ENCODE measurements at places on chromosomes 5 and 9.

DNA sequence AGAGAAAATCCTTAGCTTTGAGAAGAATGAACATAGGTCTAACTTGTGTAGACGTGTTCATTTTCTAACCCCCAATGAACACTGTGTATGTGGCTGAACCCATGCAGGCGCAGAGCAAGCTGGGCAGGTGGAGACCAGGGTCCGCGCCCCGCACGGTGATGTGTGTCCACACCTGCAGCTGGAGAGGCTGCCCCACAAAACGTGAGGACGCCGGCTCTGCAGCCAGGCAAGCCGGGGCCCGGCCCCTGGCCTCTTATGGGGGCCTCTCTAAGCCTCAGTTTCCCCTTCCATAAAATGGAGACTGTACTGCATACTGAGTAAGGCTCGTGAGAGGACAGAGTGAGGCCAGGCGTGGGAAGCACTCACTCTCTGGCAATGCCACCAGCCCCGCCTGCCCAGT, 124.7 kb upstream of the RAPGEF1 start:
- DNase-seq, result no peak

GRCh38 chr9:84780385-84780784, 110.9 kb downstream of the NTRK2 start:
- DNase-seq, result no peak

DNA sequence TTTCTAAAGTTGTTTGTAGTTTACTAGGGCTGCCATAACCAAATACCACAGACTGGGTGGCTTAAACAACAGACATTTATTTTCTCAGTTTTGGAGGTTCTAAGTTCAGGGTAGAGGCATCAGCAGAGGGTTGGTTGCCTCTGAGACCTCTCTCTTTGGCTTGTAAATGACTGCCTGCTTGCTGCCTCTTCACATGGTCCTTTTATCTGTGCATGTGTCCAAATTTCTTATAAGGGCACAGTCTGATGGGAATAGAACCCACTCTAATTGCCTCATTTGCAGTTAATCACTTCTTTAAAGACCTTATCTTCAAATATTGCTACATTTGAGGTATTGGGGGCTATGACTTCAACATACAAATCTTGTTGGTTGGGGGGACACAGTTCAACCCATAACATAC, 36.8 kb downstream of the GPBP1 start:
- no peak for DNase-seq

GRCh38 chr5:118293378-118293777, 695.0 kb downstream of the DTWD2 start:
- no peak for DNase-seq

- DNase-seq, result no peak
These were observed 6.2 kb downstream of the RBM22 start for GRCh38 chr5:150694612-150695011.

DNA sequence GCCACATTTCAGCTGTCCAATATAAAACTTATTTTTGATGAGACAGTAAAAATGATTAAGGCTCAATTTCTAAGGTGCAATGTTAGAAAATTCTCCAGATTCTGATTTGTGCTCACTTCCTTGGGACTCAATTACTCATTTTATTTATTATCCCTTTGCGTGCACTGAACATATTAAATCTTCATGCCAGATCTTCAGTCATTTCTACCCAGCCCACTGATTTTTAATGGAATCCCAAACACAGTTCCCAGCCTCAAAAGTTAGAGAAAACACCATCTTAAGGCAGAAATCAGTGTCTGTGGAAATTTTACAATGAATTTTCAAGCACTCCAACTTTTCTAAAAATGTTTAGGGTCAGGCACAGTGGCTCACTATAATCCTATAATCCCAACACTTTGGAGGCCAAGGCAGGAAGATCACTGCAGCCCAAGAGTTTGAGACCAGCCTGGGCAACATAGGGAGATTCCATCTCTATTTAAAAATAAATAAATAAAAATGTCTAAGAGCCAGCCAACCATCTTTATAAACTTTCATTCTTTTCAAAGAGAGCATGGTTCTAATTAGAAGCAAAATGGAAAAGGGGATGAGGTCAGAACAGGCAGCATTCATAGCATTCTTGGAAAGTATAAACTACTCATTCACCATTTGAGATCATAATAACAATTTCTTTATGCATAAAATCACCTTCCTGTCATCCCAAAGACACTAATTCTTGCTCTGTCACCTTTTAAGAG, 53.7 kb downstream of the TLE1 start:
- DNase-seq, result no peak

- no peak for DNase-seq
These were observed 28.9 kb downstream of the YIPF5 start for GRCh38 chr5:144141585-144141984.

DNA sequence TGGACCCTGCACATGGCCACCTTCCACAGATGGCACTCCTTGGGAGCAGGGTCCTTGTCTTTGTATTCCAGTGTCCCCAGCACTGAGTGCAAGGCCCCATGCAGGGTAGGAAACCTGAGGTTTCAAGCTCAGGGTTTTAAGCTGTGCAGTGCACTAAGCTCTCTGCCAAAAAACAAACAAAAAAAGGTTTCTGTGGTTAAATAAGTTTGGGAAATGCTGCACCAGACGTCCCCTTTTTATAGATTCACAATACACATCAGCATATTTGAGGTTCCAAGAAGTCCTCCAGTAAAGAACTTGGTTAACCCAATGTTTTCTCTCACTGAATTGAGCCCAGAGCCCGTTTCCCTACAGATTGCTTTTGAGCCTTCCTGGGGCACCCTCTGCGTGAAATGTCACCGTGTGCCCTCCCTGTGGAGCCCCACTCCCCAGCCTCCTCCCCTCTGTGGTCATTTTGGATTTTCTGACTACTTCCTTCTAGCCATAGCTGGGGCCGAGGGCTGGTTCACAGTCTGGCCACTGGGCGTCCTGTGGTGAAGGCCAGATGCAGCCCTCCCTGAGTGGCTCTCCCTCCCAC, 17.1 kb downstream of the DELE1 start:
- no peak for DNase-seq
